ENCODE measurements at places on chromosomes 5 and 9.

DNA sequence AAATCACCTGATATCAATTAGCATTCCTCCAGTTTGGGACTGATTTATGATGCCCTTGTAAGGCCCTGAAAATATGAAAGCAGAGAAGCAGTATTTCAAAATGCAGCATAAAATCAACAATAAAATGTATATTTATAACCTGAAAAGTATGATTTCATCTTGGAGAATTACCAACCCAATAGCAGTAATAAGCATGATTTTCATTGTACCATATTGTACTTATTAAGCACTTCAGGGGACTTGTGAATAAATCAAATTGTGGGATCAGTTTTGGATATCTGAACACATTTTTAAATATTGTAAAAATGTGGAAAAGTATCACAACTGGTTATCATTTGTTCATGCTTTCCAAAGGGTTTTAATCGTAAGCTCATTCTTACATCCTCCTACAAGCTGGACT is 250.8 kb downstream of the DMRT2 start:
- DNase-seq = no peak

- DNase-seq = no peak
These were observed 389.3 kb upstream of the DMAC1 start for GRCh38 chr9:8188723-8189407.

GRCh38 chr5:61256474-61256873 is 75.6 kb upstream of the ZSWIM6 start:
- DNase-seq = no peak

DNA sequence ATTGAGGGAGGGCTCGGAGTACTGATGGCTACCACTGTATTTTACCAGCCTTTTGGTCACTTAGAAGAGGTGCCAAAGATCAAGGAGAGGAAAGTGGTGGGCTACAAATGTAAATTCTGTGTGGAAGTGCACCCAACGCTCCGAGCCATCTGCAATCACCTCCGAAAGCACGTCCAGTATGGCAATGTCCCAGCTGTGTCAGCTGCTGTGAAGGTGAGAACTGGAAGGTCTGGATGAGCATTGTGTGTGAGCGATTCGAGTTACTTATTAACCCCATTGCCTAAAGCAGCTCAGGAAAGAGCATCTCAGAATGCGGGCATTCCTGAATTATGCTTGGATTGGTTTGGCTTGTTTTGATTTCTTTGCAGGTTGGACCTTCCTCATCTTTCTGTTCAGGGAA is 67.5 kb downstream of the ZNF462 start:
- no peak for DNase-seq

- no peak for DNase-seq
These were observed 69.0 kb downstream of the TSPAN17 start for GRCh38 chr5:176716320-176716719.

- no peak for DNase-seq
These were observed 24.2 kb downstream of the C9orf50 start for GRCh38 chr9:129596541-129597331.

DNA sequence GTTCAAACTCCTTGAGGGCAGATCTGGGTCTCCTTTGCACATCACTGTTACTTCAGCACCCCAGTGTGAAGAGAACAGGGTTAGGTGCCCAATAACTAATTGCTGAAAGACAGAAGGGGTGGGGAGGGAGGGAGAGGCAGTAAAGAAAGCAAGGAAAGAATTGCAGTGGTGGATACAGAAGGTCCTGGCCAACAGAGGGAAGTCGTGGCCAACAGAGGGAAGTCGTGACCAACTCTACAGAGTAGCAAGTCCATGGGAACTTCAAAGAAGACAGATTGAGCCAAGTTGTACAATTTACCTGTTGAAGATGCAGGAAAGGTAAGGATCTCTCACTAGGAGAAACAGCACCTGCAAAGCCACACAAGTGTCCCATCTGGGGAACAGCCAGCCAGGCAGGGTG is 27.0 kb downstream of the CCNJL start:
- DNase-seq = no peak

GRCh38 chr5:147750065-147750464 is 32.5 kb downstream of the JAKMIP2 start:
- no peak for DNase-seq

GRCh38 chr5:32265902-32266301 is 46.8 kb downstream of the MTMR12 start:
- DNase-seq = no peak

GRCh38 chr9:94717761-94718160 is 8.7 kb upstream of the AOPEP start:
- DNase-seq = no peak

DNA sequence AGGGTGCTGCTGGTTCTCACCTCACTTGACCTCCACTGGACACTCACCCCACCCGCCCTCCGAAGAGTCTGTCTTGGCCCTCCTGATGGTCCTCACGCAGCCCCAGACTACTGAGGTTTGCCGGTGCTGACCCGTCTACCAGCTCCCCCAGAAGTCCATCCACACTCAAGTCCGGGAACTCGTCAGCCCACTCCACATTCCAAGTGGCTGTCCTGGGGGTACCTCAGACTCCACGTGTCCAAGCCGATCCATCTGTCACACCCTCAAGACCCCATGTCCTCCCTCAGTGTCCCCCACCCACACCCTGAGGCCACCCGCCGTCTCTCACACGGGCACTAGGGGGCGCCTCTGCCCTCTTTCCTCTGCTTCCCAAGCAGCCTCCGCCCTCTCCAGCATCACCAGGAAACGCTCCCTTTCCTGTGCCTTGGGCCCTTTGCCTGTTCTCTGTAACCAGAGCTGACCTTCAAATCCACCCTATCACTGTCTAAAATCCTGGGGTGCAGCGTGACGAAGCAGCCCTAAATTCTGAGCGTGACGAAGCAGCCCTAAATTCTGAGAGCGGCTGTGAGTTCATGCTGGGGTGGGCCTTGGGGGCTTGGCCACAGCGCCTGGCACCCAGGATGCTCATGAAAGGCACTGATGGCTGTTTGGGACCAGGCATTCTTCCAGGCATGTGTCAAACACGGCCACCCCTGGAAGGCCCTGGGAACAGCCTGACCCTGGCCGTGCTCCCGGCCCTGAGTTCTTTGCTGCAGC is 95.7 kb downstream of the KCNT1 start:
- DNase-seq = no peak

- DNase-seq = no peak
These were observed 1.4 kb upstream of the LMX1B start for GRCh38 chr9:126612326-126612812.

DNA sequence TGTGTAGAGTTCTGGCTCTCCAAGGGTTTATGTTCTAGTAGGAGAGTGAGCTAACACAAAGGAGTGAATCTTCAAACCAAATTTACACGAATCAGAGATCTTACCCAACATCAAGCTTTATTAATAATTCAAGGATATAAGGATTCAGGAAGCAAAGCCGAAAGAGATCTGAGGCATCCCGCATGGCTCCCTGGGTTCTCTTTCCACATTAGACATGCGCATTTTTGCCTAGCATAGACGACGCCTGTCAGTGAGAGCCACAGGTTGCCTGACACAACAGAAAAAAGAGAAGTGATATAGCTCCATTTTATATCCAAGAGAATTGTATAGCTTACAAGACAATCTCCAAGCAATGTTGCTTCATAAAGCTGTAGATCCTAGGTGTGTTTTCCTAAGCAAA is 52.6 kb downstream of the ESM1 start:
- DNase-seq = no peak

GRCh38 chr5:139877129-139877597 is 81.6 kb downstream of the PSD2 start:
- no peak for DNase-seq

DNA sequence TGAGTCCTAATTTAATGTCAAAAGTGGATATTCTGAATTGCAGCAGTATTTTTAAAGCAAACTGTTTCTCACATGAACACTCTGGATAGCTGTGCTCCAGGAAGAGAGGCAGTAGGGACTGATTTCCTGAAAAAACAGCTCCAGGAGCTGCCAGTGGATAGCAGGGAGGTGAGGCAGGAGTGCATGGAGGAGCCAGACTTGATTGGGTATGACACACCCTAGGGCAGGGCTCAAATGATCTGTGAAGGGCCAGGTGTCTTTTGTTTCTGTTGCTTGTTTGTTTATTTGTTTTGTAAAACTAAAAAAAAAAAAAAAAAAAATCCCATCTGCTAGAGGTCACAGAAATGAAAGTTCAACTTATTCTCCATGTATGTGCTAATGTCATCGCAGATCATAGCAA is 83.4 kb downstream of the ADRB2 start:
- DNase-seq = no peak

GRCh38 chr9:34252016-34252415 is 73.2 kb downstream of the UBAP1 start:
- DNase-seq = no peak

GRCh38 chr9:114413861-114414301 is 26.1 kb upstream of the AKNA start:
- no peak for DNase-seq

GRCh38 chr9:123686131-123686828 is 243.6 kb downstream of the DENND1A start:
- DNase-seq = no peak

DNA sequence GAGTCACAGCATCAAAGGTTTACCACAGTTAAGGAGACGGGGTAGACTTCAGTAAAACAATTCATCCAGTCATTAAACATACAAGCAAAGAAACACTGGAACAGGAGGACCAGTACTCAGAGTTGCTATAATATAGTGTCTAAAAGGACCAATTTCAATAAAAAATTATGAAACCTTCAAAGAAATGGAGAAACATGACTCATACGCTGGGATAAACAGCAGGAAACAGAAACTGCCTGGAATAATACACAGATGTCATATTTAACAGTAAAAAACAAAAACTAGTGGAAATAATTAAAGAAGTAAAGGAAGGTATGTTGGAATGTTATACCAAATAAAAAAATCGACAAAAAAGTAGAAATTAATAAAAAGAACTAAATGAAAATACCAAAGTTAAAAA is 1075.9 kb downstream of the NR2F1-AS1 start:
- DNase-seq = no peak

GRCh38 chr9:31034311-31034710 is 1350.1 kb upstream of the ACO1 start:
- DNase-seq = no peak

DNA sequence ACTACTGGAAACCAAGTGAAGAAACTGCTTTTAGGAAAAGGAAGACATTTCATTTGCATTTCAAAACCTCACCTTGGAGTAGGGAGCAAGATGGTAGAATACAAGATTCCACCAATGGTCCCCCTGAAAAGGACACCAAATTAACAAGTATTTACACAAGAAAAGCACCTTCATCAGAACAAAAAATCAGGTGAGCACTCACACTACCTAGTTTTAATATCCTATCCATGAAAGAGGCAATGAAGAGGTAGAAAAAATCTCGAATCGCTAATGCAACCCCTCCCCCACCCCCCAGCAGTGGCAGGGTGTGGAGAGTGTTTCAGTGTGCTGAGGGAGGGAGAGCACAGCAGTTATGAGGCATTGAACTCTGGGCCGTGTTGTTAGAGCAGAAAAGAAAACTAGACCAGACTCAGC is 1397.0 kb upstream of the C9orf72 start:
- DNase-seq = no peak

GRCh38 chr9:113416149-113416721 is 5.7 kb downstream of the C9orf43 start:
- no peak for DNase-seq

DNA sequence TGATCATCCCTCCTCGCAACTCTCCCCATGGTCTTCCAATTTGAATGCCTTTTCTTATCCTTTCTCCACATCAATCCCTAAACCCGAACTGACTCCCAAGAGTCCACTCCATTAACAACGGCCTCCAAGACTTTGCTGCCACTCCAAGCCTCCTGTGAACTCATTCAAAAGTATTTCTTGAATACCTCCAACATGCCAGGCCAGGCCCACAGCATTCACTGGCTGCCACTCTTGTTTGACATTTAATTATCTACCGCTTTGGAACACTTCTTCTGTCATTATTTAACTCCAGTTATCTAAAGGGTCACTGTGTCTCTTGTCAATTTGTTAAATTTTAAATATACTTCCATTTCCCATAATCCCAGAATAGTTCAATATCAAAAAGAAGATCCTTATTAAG is 378.9 kb downstream of the EFNA5 start:
- DNase-seq = no peak

DNA sequence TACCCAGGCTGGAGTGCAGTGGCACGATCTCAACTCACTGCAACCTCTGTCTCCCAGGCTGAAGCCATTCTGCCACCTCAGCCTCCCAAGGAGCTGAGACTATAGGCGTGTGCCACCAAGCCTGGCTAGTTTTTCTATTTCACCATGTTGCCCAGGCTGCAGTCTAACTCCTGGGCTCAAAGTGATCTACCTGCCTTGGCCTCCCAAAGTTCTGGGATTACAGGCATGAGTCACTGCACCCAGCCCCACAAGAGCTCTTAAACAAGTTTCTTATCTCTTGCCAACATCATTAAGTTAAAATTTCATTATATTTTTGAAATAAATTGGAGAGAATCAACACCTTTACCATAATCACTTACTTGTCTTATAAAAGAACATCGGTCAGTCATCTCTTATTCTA is 280.3 kb downstream of the ARHGEF28 start:
- no peak for DNase-seq

DNA sequence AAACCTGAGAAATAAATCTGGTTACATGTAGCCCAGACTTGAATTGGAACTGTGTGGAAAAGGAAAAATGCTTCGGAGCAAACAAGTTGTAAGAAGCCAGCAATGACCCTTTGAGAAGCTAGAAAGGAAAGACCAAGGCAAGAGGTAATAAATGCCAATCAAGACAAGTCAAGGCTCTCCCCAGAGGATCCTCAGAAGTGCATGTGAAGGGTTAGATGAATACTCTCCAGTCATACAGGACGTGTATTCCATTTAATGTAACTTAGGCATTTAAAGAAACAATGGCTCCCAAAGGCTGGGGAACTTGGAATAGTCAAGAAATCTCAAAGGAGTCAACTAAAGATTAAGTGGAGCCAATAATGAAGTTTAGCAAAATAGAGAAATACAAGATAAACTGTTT is 36.2 kb downstream of the EPB41L4A start:
- DNase-seq = no peak
